ACHN (cell line): ENCODE measurements at places on chromosomes 12 and 14.
A peak's percentile ranks its signal among the peaks of the same experiment; 100 is the strongest.

DNA sequence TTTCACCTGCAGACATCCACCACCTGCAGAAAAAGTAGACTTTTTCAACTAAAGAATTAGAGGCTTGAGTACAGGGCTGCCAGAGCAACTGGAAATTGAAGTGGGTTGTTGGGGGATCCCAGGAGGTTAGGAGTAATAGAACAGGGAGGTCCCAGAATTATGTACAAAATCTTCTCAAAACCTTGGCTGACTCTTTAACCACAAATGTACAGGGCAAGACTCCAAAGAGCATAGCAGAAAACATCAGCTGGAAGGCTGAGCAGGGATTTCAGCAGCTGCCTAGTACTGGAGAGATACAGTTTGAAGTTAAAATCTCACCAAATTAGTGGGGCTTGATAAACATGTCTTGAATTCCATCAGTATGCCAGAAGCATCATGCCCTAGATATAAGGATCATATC, 191.6 kb downstream of the CRADD start:
- DNase-seq = no peak

DNA sequence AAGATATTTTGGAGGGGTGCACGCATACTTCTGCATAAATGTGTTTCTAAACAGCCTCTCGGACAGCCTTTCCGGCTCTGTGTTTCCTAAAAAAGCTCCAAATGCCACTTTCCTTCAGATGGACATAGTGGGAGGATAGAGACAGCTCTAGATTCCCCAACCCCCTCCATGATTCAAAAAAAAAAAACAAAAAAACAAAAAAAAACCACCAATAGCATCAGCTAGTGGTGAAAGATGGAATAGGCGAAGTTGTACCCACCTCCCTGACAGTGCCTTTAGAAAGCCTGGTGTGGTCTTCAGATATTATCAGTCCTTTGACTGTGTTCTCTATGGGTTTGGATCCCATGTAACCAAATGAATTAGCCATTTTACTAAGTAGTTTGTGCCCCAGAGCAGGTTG, 94.1 kb downstream of the PHETA1 start:
- peak; percentile 28 for DNase-seq

- no peak for DNase-seq
These were observed 1.5 kb upstream of the ULK1 start for GRCh38 chr12:131892711-131893604.

GRCh38 chr12:116692605-116693004, 45.3 kb downstream of the SPRING1 start:
- no peak for DNase-seq

DNA sequence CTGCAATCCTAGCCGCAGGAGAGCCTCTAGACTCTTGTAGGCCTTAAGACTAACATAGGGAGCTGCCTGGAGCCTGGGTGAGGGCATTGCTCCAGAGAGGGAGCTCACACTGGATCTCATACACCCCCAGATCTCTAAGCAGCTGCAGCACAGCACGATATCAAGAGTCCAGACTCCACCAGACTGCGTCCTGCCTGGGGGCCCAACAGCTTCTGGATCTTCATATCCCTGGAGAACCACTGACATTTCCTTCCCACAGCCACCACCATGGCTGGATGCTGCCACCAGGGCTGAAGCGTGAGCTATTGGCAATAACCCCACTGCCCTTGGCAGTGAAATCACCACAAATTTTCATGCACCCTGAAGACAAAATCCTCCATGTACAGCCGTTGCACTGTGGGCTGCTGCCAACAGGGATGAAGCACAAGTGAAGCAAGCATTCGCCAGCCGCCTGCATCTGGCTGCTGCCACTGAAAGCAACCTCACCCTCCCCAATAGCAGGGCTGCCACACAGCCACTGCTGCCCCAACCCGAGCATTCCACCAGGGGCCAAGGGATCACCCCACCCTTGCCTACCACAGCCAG, 28.2 kb downstream of the CACNA2D4 start:
- DNase-seq = no peak

DNA sequence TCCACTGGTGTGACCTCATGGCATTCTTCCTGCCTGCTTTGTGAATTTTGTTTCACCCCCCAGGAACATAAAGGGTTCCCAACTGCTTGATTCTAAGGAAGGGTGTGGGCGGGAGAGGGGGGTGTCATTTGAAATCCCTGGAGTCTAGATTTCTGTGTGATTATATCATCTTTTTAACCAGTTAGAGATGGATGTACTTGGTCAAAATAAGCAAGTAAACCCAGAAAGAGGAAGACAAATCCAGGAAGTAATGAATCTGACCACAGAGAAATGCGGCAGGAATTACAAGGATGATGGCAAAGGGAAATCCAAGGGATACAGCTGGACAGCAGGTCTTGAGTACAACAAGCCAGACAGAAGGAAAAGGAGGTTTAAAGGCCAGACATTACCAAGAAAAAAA, 38.9 kb downstream of the DMAC2L start:
- no peak for DNase-seq

- DNase-seq = no peak
These were observed 2.4 kb upstream of the NUMB start for GRCh38 chr14:73460691-73461127.

DNA sequence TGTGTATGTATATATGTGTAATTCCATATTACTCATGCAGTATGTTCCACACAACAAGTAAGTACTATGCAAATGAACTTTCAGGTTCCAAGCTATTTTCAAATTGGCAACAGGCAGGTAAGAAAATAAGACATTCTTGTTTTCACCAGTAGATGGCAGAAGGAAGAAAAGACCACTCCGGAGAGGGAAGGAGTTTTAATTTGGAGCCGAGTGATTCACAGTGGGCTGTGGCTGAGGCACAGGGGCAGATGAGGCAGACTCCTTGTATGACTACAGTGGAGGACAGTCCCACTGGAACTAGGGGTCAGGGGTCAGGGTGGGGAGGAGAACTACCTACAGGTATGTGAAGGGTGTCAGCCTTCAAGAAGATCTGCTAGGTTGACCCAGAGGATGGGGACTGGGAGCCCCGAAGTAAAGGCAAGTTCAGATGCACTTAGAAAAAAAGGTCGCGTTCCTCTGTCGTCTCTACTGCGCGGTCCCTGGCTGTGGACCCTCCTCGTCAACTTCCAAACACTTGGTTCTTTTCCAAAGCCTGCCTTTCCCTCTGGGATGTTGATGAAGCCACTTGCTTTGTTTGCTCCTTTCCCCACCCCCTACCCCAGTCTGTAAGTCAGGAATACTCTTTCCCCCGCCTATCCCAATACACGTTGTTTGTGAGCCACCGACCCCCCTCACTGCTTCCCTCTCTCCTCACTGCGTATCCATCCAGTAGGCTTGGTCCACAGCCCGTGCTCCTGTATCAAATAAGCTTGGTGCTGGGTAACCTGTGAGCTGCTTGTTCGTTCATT, 24.1 kb downstream of the DDX47 start:
- peak; percentile 86 for DNase-seq

DNA sequence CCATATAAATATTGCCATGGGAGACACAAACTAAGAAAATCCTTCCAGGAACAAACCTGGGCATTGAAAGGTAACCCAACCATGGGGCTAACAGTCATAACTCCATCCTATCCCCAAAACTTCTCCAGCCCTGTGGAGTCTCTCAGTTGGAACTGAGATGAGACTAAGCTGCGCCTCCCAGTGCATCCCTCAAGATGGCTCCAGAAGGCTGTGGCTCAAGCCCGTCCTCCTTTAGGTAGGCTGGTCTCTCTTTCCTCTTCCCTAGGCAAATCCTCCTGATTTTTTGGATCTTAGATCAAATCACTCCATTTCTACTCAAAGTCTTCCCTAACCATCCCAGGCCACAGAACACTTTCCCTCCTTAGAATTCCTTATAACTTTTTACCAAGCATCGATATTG, 364.3 kb upstream of the CCDC196 start:
- no peak for DNase-seq

GRCh38 chr14:76792422-76792821, 20.3 kb downstream of the ANGEL1 start:
- DNase-seq = no peak

GRCh38 chr12:47903151-47903611, 1.6 kb downstream of the VDR start:
- peak; percentile 50 for DNase-seq

DNA sequence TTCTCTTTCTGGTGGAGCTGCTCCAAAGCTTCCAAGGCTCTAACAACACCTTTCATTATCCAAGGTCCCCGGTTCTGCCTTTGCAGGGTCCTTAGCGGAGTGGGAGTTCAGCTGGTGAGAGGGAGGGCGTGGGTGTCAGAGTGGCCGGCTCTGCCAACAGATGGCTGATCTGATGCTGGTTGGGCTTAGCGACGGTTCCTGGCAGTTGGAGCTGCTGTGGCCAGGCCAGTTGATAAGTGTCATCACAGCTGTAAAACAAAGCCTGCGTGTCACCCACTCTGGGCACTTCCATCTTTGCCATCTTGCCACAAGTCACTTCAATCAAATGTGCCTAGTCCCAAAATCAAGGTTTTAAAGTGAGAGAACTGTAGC, 36.3 kb downstream of the RIN3 start:
- no peak for DNase-seq

GRCh38 chr14:76770521-76771436, 9.5 kb downstream of the VASH1 start:
- no peak for DNase-seq

GRCh38 chr12:109558374-109559199, 14.7 kb downstream of the MMAB start:
- no peak for DNase-seq

GRCh38 chr12:106907846-106908245, 47.9 kb upstream of the TMEM263 start:
- DNase-seq = no peak

GRCh38 chr12:9331218-9331626, 123.0 kb upstream of the PZP start:
- DNase-seq = peak; percentile 64

GRCh38 chr14:75977582-75977943, 4.2 kb downstream of the TGFB3 start:
- no peak for DNase-seq

DNA sequence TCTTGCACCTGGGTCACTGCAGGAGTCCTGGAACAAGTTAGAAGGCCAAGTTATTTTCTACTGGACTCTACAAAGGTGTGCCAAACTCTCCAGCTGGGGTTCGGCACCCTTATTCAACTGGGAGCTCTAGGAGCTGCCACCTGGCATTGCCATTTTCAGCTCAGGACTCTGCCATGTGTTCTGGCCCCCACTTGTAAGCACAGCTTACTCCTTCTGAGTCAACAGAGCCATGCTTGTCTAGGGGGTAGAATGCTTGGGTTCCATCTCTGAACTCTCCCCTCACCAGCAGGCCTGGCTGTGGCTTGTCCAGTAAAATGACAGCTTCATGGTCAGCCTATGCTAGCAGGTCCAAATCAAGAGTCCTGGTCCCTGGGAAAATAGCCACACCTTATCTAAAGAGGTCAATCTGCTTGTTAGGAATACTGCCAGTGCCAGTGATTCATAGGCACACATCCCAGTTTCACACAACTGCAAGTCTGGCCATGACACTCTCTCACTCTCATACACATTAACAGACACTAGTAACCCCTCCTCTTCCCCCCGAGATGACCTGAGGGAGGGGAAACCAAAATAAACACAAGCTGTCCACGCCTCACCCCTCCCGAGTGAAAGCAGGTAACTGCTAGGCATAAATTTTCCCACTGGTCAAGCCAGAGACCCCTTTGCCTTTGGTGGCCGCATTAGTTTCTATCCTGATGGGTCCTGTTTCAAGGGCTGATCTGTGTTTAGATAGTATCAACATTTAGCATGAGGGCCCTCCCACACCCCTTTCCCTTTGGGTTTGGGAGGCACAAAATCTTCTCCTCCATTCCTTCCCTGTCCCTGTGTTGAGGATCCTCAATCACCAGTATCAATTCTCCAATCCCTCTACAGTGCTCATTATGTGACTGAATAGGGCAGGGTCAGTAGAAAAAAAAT, 182.3 kb upstream of the GZMB start:
- no peak for DNase-seq

DNA sequence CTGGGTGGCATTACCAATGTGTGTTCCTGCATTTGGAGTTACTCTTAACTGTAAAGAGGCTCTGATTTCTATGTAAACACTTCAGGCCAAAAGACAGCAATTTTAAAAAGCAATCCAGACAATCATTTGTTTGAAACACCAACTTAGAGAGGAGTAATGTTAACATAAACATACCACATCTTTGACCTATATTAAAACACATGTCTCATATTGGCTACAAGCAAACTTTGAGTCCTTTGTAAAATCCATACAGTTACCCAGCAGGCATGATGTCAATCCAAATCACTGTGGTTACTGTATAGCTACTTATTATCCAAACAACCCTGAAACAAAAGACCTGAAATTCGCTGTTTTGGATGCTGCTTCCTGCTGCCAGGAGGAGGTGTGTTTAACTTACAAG, 7.5 kb upstream of the G2E3 start:
- no peak for DNase-seq

- DNase-seq = no peak
These were observed 186.6 kb downstream of the TMTC2 start for GRCh38 chr12:82873309-82873708.

DNA sequence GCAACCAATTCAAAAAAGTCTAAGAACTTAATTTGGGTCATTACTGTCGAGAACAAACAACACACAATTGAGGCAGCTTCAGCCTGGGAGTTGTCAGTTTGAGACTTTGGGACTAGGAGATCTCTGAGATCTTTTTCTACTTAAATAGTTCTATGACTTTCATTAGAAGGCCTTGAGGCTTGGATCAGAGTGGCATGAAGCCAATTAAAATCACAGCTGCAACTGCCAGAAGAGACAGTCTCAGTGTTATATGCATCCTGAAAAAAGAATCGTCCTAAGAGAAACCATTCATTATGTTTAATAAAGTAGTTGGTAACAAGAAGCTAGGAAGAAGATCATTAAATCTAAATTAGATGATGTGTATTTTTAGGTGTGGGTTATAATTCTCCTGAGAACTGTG, 170.8 kb upstream of the RASSF8 start:
- DNase-seq = no peak

DNA sequence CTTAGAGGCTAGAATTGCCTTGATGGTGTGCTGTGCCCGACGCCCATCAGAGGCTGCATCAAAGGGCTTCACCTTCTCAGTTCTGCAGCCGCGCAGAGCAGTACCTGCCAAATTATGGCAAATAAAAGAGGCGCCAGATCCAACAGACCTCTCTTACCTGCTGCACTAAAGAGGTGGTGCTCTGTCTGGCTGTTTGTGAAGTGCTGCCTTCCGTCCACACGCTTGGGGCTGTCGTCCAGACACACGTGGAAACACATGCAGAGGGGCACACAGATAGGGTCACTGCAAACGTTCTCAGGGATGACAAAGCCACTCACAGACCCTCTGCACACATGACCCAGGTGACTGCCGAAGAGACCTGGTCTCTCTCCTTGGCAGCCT, 617.5 kb downstream of the VRK1 start:
- DNase-seq = no peak

GRCh38 chr14:99780690-99781089, 12.5 kb upstream of the EML1 start:
- DNase-seq = no peak

DNA sequence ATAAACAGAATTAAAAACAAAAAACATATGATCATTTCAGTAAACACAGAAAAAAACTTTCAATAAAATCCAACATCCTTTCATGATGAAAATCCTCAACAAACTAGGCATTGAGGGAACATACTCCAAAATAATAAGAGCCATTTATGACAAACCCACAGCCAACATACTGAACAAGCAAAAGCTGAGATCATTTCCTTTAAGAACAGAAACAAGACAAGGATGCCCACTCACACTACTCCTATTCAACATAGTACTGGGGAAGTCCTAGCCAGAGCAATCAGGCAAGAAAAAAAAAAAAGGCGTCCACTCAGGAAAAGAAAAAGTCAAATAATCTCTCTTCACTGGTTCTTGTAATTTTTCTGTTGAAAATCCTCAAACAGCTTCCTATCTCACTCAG, 30.1 kb downstream of the MRPL42 start:
- no peak for DNase-seq
